Activated CD4-positive, alpha-beta memory T cell treated with anti-CD3 and anti-CD28 coated beads, Interleukin-2, amount 10 ng/mL, durations not matched to agents 7 days and 5 days (primary cell): ENCODE measurements at places on chromosomes 16 and 17. TPM values are rescaled to one million over a fixed set of nuclear protein-coding genes. Genes with fewer than 3 reads are reported as not detected.

DNA sequence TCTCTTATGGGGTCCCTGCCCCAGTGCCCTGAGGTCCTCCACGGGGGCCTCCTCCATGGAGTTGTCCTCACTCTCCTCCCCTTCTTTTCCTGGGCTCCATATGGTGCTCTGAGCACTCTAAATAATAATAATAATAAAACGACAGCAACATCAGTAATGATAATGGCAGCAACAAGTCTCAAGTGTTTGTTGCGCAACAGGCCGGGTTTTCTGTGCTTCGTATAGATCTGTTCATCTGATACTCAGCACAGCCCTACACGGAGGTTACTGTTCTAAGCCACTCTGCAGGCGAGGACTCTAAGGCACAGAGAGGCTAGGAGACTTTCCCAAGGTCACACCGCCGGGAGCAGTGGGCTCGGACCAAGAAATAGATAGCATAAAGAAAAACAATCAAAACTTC, 13.7 kb downstream of the CIBAR2 start:
- no peak for DNase-seq

GRCh38 chr17:14940108-14940937, 324.8 kb downstream of the PMP22 start:
- no peak for DNase-seq

DNA sequence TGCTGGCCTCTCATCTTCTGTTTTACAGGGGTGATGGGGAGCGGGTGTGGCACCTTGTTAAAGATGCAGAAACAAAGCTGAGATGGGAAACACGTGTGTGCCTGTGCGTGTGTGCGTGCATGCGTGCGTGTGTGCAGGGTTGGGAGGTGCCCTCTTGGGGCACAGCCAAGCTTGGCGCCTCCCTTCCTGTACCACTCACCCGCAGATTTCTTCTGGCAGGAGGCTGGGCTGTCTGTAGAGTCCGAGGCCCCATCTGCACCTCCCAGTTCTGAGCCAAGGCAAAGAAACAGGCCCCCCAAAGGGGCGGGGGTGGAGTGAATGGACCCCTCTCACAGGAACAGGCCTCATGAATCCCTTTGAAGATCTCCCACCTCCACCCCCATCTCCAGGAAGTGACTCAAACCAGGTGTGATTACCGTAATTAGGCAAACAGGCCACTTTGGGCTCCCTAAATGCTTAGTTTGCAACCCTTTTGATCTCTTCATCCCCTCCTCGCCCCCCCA, 20.9 kb downstream of the TNS4 start:
- DNase-seq, result peak; percentile 91

- DNase-seq, result no peak
Observed at GRCh38 chr17:77125432-77125901, 15.3 kb upstream of the SEC14L1 start.

- no peak for DNase-seq
Observed at GRCh38 chr17:82439829-82440365, 10.7 kb downstream of the CYBC1 start.

DNA sequence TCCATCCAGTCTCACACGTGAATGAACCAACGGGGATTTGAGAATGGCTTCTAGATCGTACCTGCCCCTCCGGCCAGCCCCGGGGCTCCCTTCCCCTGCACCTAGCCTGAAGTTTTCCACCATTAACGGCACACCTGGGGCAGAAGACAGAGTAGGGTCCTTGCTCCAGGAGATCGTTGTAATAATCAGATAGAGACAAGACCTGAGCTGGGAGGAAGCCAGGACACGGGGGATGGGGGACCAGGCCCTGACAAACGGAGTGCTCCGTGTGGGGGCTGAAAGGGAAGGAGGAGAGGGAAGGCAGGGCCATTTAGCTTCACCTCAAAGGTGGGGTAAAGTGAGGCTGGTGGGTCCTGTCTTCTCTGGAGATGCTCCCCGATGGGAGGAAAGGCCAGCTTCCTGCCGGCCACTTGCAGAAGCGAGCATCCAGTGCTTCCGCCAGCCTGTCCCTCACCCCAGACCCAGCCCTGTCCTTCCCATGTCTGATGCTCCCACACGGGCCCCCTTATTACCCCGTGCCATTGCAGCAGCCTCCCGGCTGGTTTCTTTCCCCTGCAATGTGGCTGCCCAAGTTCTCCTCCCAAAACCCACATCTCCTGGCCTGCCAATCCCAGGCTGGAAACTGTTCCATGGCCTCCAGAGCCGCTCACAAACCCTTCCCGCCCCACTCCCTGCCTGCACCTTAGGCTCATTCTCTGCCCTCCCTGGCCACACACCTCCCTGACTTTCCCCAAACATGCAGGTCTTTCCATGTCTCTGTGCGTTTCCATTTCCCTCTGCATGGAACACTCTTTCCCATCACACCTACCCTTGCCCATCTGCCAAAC, 79.3 kb downstream of the MRC2 start:
- DNase-seq, result no peak

- DNase-seq, result no peak
Observed at GRCh38 chr16:85206472-85207356, 94.4 kb upstream of the CIBAR2 start.

DNA sequence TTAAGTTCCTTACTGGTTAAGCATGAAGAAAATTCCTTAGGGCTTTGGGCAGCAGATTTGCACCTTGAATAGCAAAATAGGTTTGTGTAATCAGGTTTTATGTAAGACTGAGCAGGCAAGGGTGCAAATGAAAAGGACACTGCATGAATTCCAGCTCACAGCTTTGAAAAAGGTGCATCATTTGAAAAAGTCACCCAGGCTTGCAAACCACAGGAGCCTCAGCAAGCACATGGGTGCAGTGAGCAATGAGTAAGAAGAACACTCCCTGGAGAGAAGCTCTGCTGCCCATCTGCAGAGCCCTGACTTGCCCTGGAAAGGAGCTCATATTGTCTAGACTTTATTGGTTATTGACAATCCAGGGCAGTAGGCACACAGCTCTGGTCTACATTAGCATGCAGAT, 165.6 kb upstream of the KCNJ16 start:
- DNase-seq, result no peak

DNA sequence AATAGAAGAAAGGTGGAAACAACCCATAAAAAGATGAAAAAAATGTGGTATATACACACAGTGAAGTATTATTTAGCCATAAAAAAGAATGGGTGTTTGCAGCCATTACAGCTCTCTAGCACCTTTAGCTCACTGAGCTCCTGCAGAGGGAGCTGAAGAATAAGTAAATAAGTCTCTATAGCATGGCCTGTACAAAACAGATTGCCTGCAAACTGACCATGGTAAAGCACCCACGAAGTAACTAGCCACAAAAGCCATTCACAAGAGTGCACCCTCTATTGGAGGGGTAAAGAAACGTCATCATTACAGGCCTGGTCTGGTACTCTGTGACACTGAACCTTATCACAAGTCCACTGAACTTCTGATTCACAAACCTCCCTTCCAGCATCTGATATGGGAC, 76.3 kb downstream of the USP32 start:
- no peak for DNase-seq

- DNase-seq, result no peak
Observed at GRCh38 chr17:8939496-8940334, 25.8 kb downstream of the PIK3R5 start.

DNA sequence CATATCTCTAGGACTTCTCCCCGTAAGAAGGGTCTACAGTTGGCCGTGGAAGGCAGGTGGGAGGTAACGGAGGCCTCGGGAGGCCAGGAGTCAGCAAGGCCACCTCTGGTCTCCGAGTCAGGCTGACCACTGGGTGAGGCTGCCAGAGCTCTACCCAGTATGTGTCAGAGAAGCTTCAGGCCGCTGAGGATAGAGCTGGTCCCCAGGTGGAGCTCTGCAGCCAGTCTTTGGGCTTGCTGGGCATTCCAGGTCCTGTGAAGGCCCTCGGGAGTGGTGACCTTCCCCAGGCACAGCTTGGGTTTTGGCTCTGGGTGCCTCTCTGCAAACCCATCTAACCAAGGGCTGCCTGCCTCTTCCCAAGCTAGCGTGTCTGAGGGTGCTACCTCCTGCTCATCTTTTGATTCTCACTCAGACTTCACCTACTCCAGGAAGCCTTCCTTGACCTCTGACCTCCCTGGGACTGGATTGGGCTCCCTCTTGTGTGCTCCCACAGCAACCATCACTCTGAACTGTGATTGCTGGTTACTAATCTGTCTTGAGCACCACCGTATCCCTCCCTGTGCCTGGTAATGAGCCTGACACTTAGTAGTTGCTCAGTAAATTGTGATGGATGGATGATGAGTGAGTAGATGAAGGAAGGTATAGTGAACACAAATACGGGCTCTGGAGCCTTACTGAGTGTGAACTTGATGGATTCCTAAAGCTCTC, 22.3 kb downstream of the RHBDL3 start:
- no peak for DNase-seq

GRCh38 chr16:53936052-53936451, 232.1 kb downstream of the FTO start:
- no peak for DNase-seq

DNA sequence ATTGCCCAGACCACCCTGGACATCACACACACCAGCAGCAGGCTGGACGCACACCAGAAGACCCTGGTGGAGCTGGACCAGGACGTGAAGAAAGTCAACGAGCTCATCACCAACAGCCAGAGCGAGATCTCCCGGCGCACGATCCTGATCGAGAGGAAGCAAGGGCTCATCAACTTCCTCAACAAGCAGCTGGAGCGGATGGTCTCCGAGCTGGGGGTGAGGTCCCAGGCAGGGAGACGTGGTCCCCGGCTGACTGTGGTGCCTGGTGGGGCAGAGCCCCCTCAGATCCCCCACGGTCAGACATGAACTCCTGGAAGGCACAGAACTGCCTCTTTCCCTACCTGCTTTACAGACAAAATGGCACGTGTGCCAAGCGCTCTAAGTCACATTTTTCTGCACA, 16.6 kb upstream of the GAA start:
- no peak for DNase-seq

DNA sequence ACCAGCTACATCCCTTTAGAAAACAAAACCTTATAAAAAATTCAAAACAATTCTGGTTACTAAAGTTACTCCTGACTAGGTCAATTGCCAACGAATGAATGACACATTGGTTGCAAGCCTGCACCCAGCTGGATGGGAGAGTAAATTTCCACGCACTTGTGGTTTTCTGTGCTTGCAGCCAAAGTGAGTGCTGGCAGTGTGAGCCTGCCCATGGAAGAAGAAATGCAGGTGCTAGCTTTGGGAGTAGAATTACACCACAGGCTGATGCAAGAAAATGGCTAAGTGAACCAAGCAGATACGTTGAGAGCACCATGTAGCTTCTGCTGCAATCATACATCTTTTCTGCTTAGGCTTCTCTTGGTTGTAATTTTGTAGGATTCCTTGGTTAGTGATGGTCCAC, 74.6 kb downstream of the SYCE1L start:
- no peak for DNase-seq

GRCh38 chr17:62778990-62779681, 29.0 kb downstream of the MARCHF10 start:
- DNase-seq, result no peak

- DNase-seq, result no peak
Observed at GRCh38 chr16:47492428-47493377, 31.6 kb downstream of the PHKB start.

DNA sequence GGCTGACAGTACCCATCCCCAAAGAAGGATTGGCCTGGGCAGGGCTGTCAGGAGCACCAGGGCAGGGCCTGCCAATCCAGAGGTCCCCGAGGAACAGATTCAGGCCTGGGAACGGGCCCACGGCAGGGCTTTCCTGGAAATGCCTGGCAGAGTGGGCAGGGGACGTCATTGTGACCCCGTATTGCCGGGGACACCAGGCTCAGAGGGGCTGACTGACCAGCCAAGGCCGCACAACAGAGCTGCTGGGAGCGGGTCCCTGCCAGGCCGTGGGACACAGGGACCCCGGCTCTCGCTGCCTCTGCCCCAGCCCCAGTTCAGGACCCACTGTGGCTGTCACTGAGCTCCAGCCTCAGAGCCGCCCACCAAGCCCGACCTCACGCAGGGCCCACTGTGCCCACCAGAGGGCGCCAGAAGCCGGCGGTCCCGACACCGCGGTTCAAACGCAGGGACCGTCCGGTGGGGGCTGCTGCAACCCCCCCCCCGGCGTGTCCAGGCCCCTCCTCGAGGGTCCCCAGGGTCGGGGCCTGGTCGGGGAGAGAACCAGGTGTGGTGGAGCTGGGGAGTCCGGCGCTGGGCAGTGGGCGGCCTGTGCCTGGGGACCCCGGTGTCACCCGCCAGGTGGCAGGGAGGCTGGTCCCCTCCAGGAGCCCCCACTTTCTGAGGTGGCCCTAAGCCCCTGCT, 15.2 kb upstream of the SSTR5 start:
- DNase-seq, result peak; percentile 50

Gene CD300LB
- total RNA-seq, result not detected

Gene CDH11
- not detected for total RNA-seq

Gene SHBG
- not detected for total RNA-seq

Gene GRB7
- total RNA-seq, result 0.30 TPM

Gene TCAP
- 1.5 TPM for total RNA-seq

Gene SLC12A3
- total RNA-seq, result not detected

Gene CSHL1
- not detected for total RNA-seq

Gene PYY
- total RNA-seq, result not detected

Gene KIF18B
- total RNA-seq, result 66.9 TPM

Gene NDEL1
- 63.5 TPM for total RNA-seq
